ENCODE measurements at places on chromosomes 12 and 14. TPM values are rescaled to one million over a fixed set of nuclear protein-coding genes. Genes with fewer than 3 reads are reported as not detected.

DNA sequence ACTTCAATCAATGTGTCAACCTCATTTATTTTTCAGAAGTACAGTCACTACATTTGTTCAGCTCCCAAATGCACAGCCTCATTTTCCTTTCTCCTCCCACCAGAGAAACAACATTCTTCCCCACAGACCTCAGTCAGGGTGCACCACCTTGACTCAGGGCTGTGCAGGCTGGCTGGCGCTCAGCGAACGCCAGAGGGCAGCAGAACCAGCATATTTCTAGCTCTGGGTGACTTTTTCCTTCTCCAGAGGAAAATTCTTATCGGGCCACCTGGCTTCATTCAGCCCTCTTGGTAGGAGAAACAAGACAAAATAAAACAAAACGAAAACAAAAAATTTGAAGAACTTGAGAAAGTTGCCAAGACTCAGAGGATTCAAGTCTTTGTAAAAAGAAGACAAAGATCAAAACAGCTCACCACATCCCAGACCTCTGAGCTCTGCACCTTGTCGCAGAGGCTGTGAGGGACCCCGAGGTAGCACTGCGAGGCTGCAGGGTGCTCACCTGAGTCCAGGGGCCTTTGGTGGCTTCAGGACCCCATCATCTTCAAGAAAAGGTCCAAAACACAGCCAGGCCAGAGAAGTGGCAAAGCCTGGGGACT lies 33.7 kb downstream of the PAH start:
- peaks cover 47% of the 10 kb centered on the region for H3K27me3 ChIP-seq
- no peaks in the 10 kb centered on the region for H3K36me3 ChIP-seq
- no peak overlapping the region for H3K27ac ChIP-seq

GRCh38 chr12:62426089-62426488 lies 40.5 kb upstream of the MON2 start:
- H3K27me3 ChIP-seq = peaks cover 11% of the 10 kb centered on the region
- H3K4me1 ChIP-seq = no peaks in the 10 kb centered on the region
- no peak overlapping the region for H3K27ac ChIP-seq
- DNase-seq = no peak
- H3K4me3 ChIP-seq = no peak overlapping the region
- no peaks in the 10 kb centered on the region for H3K36me3 ChIP-seq

GRCh38 chr12:55698241-55698955 lies 9.3 kb downstream of the ITGA7 start:
- H3K27ac ChIP-seq = no peak overlapping the region
- no peaks in the 10 kb centered on the region for H3K36me3 ChIP-seq
- H3K4me1 ChIP-seq = no peaks in the 10 kb centered on the region
- H3K27me3 ChIP-seq = no peaks in the 10 kb centered on the region
- DNase-seq = no peak
- no peak overlapping the region for H3K4me3 ChIP-seq

The MAP1LC3B2 gene
- 1.5 TPM for total RNA-seq

The DGKA gene
- 27.0 TPM for total RNA-seq

The POTEG gene
- total RNA-seq = not detected

GRCh38 chr14:104734051-104734587 lies 10.1 kb downstream of the ADSS1 start:
- DNase-seq = no peak
- H3K4me1 ChIP-seq = no peaks in the 10 kb centered on the region
- no peak overlapping the region for H3K27ac ChIP-seq
- H3K4me3 ChIP-seq = no peak overlapping the region
- H3K27me3 ChIP-seq = no peaks in the 10 kb centered on the region

DNA sequence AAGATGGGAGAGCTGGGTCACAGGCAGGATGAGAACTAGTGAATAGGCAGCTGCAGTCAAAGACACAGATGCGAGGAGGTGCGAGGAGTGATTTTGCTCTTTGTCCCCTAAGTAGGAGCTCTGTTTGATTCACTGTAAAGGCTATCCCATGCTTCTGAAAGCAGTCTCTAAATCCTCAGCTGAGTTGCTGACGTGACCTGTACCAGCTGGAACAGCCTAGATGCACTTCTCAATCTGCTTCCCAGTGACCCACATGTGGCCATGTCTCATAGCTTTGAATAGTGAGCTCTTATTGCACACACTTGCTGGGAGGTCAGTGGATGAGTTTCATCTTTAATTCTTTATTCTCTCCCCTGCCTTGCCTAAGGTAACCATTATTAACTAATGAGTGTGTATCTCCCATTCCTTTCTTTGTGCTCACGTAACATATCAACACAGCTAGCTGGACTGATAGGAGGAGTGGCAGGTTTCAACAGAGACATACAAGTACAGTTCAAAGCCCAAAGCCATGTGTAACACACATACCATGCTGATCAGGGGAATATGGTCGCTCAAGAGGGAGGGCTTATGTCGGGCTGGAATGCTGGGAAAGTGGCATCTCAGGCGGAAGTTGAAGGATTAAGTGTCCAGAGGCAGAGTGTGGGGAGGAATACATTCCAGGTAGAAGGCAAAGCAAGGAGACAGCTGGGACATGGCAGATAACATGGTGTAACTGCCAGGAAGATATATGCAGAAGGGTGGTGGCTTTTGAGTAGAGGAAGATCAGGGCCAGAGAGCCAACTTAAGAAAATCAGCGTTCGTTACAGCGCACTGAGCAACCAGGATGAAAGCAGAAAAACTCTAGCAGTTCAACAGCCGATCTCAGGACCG lies 15.4 kb upstream of the YY1 start:
- H3K36me3 ChIP-seq = no peaks in the 10 kb centered on the region
- peak; percentile 70 for DNase-seq
- peak overlapping the region; percentile 93 for H3K27ac ChIP-seq
- peaks cover 39% of the 10 kb centered on the region for H3K4me1 ChIP-seq
- H3K27me3 ChIP-seq = no peaks in the 10 kb centered on the region

The CLEC4C gene
- total RNA-seq = not detected

DNA sequence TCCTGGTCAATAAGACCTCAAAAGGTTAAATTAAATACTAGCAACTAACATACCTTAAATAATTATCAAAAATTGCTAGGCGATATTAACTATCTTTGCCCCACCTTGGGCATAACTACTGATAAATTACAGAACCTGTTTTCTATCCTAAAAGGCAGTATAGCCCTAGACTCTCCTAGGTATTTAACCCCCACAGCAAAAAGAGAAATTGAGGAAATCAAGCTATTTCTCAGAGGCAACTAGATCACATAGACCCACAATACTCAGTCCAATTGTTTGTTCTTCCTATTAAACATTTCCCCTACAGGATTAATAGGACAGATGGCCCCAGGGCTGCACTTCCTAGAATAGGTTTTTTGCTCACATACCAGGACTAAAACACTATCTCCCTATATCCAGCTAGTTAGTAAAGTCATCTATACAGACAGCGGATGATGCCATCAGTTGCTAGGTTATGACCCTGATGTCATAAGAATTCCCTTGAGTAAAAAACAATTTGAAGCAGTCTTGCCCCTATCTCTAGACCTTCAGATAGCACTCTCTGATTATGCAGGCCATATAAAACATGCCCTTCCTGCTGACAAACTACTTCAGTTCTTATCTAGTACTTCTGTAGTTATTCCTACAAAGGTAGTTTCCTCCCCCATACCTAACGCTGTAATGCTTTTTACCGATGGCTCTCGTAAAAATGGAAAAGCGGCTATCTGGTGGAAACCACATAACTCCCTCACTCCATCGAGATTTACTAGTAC lies 118.4 kb downstream of the PPHLN1 start:
- H3K4me3 ChIP-seq = no peak overlapping the region
- H3K4me1 ChIP-seq = peaks cover 28% of the 10 kb centered on the region
- no peaks in the 10 kb centered on the region for H3K36me3 ChIP-seq
- no peaks in the 10 kb centered on the region for H3K27me3 ChIP-seq
- no peak for DNase-seq

DNA sequence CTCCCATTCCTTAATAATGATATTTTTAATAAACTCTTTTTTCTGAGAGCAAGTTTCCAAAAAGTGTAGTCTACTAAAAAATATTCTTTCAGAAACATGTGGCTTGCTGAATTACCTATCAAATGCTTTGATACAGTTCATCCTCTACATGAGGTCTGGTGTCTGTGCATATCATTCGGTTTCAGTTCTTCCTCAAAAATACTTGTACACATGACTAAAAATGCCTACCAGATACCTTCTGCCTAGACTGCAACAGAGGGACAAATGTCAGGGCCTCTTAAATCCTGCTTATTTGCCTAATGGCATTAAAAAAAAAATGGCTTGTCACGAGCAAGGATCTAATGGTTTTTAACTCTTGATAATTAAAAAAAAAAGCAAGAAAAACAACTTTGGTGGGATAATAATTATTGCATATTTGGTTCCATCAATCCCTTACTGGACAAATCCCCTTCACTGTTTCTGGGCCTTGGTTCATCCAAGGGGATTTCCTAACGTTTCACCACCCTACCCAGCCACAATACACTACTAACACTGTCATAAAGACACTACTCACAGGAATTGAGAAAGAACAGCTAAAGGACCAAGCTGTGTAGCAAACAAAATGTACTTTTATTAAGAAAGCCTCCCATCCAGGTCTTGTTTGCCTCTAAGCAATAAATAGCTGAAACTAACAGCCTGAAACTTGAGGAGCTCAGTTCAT lies 45.7 kb downstream of the PARP11 start:
- H3K27ac ChIP-seq = no peak overlapping the region
- no peaks in the 10 kb centered on the region for H3K4me1 ChIP-seq
- H3K27me3 ChIP-seq = no peaks in the 10 kb centered on the region
- H3K4me3 ChIP-seq = no peak overlapping the region
- no peak for DNase-seq

The GYS2 gene
- not detected for total RNA-seq

The DPPA3 gene
- 0.25 TPM for total RNA-seq

The PRR4 gene
- 0.69 TPM for total RNA-seq

GRCh38 chr12:50929831-50930230 lies 22.5 kb upstream of the HIGD1C start:
- H3K27ac ChIP-seq = no peak overlapping the region
- DNase-seq = no peak
- H3K4me1 ChIP-seq = peaks cover 4% of the 10 kb centered on the region
- H3K36me3 ChIP-seq = no peaks in the 10 kb centered on the region

- no peaks in the 10 kb centered on the region for H3K36me3 ChIP-seq
- no peaks in the 10 kb centered on the region for H3K4me1 ChIP-seq
- H3K27ac ChIP-seq = no peak overlapping the region
- H3K4me3 ChIP-seq = no peak overlapping the region
Measured at GRCh38 chr14:37232907-37233481, 35.3 kb downstream of the MIPOL1 start.

- no peaks in the 10 kb centered on the region for H3K27me3 ChIP-seq
- H3K36me3 ChIP-seq = no peaks in the 10 kb centered on the region
- DNase-seq = no peak
Measured at GRCh38 chr14:31027847-31028246, 1.7 kb upstream of the STRN3 start.

The NFE2 gene
- 4.3 TPM for total RNA-seq

DNA sequence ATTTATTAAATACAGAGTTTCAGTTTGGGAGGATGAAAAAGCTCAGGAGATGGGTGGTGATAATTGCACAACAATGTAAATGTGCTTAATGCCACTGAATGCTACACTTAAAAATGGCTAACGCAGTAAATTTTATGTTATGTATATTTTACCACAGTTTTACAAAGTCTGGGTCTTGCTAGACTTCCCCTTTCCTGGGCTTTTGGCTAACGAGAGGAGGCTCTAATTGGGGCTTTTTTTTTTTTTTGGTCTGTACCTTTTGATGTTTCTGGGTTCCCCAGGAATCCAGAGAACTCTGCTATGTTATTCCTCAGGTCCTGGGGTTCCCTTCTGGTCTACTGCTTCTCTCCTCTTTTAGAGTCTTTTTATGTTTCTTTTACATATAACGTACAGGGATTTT lies 355.5 kb downstream of the CACNA1C start:
- H3K27me3 ChIP-seq = no peaks in the 10 kb centered on the region
- no peak for DNase-seq
- no peaks in the 10 kb centered on the region for H3K36me3 ChIP-seq
- H3K27ac ChIP-seq = no peak overlapping the region

- H3K36me3 ChIP-seq = no peaks in the 10 kb centered on the region
- no peak overlapping the region for H3K27ac ChIP-seq
- DNase-seq = no peak
- no peaks in the 10 kb centered on the region for H3K4me1 ChIP-seq
Measured at GRCh38 chr14:36538051-36538450, 18.0 kb upstream of the NKX2-1 start.

GRCh38 chr12:111401167-111401605 lies 4.5 kb upstream of the SH2B3 start:
- no peak overlapping the region for H3K27ac ChIP-seq
- H3K4me3 ChIP-seq = no peak overlapping the region
- no peak for DNase-seq
- H3K36me3 ChIP-seq = no peaks in the 10 kb centered on the region
- H3K4me1 ChIP-seq = peaks cover 1% of the 10 kb centered on the region
- peaks cover 27% of the 10 kb centered on the region for H3K27me3 ChIP-seq

The MUCL1 gene
- total RNA-seq = not detected

- H3K4me1 ChIP-seq = no peaks in the 10 kb centered on the region
- no peaks in the 10 kb centered on the region for H3K36me3 ChIP-seq
- no peak overlapping the region for H3K27ac ChIP-seq
- DNase-seq = no peak
- no peak overlapping the region for H3K4me3 ChIP-seq
- H3K27me3 ChIP-seq = no peaks in the 10 kb centered on the region
Measured at GRCh38 chr12:62899568-62900390, 35.2 kb downstream of the PPM1H start.

The PLA2G1B gene
- not detected for total RNA-seq

The FOXA1 gene
- 0.99 TPM for total RNA-seq

GRCh38 chr14:93379831-93380230 lies 32.8 kb downstream of the COX8C start:
- no peaks in the 10 kb centered on the region for H3K27me3 ChIP-seq
- no peak overlapping the region for H3K27ac ChIP-seq
- DNase-seq = no peak
- no peak overlapping the region for H3K4me3 ChIP-seq
- H3K36me3 ChIP-seq = no peaks in the 10 kb centered on the region
- no peaks in the 10 kb centered on the region for H3K4me1 ChIP-seq

GRCh38 chr14:84108746-84109457 lies 1421.0 kb upstream of the FLRT2 start:
- no peaks in the 10 kb centered on the region for H3K27me3 ChIP-seq
- H3K27ac ChIP-seq = no peak overlapping the region
- DNase-seq = no peak
- no peaks in the 10 kb centered on the region for H3K36me3 ChIP-seq

GRCh38 chr12:27331291-27331926 lies 1.2 kb upstream of the BMAL2 start:
- DNase-seq = no peak
- H3K4me1 ChIP-seq = peaks cover 18% of the 10 kb centered on the region
- H3K27me3 ChIP-seq = peaks cover 43% of the 10 kb centered on the region
- H3K36me3 ChIP-seq = no peaks in the 10 kb centered on the region

Data from neural progenitor cell (in vitro differentiated cells).